ENCODE measurements at places on chromosomes 2 and 18. TPM values are rescaled to one million over a fixed set of nuclear protein-coding genes. Genes with fewer than 3 reads are reported as not detected.

The TTC39C gene
- 3.1 TPM for total RNA-seq

The SIX2 gene
- not detected for total RNA-seq

The LBH gene
- total RNA-seq, result not detected

The RESP18 gene
- total RNA-seq, result not detected

- DNase-seq, result no peak
Observed at GRCh38 chr2:214215107-214215506, 195.7 kb upstream of the VWC2L start.

- DNase-seq, result peak; percentile 16
Observed at GRCh38 chr2:239198221-239198620, 202.6 kb downstream of the HDAC4 start.

DNA sequence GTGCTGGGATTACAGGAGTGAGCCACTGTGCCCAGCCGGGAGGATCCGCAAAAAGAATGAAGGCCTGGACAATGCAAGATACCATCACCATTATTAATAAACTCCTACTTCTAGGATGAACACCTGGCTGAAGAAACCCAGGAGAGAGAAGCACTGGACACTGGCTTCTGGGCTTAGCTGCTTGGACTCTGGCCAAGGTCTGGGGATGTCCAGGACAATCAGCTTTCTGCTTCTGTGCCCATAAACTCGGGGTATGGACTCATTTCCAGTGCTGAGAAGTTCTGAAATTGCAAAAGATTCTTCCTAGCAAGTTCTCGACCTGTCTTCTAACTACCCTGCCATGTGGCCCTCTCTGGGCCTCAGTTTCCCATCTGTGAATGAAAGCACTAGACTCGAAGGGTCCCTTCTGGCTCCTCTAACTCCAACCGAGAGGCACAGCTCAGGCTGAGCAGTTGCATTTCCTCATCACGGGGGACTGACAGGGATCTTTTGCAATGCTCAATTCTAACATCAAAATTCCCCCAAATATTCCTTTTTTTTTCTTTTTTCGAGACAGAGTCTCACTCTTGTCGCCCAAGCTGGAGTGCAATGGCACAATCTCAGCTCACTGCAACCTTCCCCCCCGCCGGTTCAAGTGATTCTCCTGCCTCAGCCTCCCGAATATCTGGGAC lies 2.4 kb upstream of the SH2D6 start:
- no peak for DNase-seq

GRCh38 chr2:238294393-238295143 lies 6.2 kb upstream of the PER2 start:
- DNase-seq, result no peak

DNA sequence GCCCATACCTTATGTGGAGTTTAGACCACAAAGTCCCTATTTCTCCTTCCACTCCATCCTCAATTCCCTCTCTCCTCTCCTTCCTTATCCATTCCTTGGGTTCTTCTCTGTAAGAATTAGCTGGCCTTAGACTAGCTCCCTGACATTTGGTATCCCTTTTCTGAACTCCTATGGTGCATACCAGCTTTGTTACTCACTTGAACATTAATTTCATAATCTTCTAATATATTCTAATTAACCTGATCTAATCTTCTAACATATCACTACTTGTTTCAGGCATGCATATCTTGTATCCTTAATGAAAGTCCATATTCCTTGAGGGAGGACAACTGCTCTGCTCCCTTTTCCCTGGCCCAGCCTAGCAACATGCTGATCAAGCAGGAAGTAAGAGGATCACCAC lies 66.4 kb downstream of the EHD3 start:
- no peak for DNase-seq

GRCh38 chr2:195470622-195471021 lies 186.4 kb upstream of the SLC39A10 start:
- no peak for DNase-seq

DNA sequence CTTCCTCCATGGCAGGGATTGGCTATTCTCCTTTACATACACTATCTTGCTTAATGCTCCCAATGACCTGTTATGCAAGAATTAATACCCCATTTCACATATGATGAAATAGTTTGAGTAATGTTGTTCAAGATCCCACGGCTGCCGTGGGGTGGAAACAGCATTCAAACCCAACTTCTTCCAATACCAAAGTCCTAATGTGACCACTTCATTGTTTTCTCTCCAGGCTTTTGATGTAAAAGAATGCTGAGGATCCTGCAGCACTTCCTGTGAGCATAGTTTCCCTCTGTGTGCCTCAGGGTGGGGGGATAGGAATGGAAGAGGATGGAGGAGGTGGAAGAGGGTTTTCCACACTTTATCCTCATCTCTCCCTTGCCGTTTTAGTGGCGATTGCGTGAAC lies 199.4 kb downstream of the IRS1 start:
- no peak for DNase-seq

DNA sequence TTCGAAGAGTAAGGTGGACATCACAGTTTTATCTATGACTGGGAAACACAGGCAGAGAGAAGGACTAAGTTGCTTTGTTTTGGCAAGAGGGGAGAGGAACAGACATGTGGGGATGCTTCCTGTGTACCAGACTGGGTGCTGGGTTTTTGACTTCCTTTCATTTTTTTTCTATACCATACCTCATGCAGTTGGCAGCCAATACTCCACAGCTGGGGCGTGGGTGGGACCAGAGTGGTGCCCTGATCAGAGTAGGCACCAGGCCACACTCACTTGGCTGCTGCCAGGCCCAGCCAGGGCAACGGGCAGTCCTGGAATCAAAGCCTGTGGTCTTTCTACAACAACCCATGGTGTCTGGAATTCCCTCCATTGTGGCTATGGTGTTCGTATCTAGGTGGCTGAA lies 45.2 kb downstream of the SH3RF3 start:
- no peak for DNase-seq

- DNase-seq, result no peak
Observed at GRCh38 chr18:48581941-48582340, 43.1 kb downstream of the CTIF start.
